ENCODE measurements at places on chromosomes 3 and 15.

- peak; percentile 49 for DNase-seq
Observed at GRCh38 chr3:171950373-171950772, 89.0 kb upstream of the FNDC3B start.

- peak; percentile 62 for DNase-seq
Observed at GRCh38 chr15:78492872-78493271, 14.5 kb upstream of the HYKK start.

- DNase-seq, result no peak
Observed at GRCh38 chr3:140143367-140144069, 208.5 kb downstream of the CLSTN2 start.

GRCh38 chr3:73292220-73292619 is 230.8 kb downstream of the EBLN2 start:
- no peak for DNase-seq

GRCh38 chr3:87182023-87182422 is 45.1 kb upstream of the CHMP2B start:
- DNase-seq, result no peak

- DNase-seq, result no peak
Observed at GRCh38 chr15:101190092-101190595, 61.7 kb downstream of the CHSY1 start.
